ENCODE measurements at places on chromosomes 2 and 18. TPM values are rescaled to one million over a fixed set of nuclear protein-coding genes. Genes with fewer than 3 reads are reported as not detected.

DNA sequence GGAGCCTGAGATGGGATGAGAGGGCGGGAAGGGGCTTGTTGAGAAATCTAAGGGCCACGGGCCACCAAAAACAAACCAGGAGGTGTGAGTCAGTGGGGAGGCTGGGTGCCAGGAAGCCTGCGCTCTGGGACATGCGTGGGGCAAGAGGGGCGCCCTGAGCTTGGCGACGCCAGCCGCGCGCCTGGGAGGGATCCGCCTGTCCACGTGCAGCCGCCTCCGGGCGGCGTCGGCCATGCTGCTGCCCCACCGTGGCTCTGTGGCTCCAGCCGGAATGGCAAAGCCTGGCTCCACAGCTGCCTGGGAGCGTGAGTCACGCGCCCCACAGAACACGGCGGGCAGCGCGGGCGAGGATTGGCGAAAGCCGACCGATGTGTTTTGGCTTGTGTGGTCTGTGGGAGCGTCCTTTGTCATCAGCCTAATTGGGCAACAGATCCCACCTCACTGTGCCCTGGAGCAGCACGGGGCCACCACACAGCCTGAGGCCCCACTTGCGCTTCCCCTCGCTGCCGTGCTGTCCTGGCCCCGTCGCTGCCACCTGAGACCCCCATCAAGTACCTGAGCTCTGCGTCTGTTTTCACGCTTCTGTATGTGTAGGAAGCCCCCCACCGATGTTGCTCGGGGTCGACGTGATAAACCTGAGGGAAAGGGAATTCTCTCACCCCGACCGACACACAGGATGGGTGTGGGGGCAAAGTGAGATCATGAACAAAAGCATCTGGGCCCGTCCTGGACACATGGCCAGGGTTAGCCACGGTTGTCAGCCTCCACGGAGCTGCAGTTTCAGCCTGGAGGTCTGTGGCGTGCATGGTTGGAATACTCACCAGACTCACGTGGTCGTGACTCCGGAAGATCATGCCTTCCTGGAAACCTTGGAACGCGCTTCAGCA lies 80.5 kb downstream of the NFATC1 start:
- DNase-seq, result no peak

GRCh38 chr2:241649404-241649803 lies 11.9 kb downstream of the ATG4B start:
- DNase-seq, result no peak

GRCh38 chr18:74742573-74743243 lies 145.0 kb downstream of the ZNF407 start:
- no peak for DNase-seq

DNA sequence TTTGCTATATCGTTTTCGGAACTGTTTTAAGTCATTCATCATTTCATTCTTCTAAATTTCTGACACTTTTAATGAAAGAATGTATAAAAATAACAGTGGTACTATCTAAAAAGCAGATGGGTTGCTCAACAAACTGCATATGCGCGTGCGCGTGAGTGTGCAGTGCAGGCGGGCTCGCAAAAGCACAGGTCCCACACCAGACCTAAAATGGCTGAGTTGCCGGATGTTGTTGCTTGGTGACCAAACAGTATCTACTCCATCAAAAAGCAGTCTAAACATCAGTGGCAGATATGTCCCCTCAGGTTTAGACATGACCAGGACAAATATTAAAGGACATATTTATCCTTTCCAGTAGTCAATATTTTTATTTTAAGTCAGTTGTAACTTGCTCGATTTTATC lies 5.1 kb downstream of the NOL4 start:
- no peak for DNase-seq

Gene NYAP2
- 0.05 TPM for total RNA-seq

Gene ZSWIM2
- not detected for total RNA-seq

Gene UGT1A3
- not detected for total RNA-seq
